ENCODE measurements at places on chromosomes 3 and 15. TPM values are rescaled to one million over a fixed set of nuclear protein-coding genes. Genes with fewer than 3 reads are reported as not detected.

The ZMYND10 gene
- total RNA-seq = 0.96 TPM

The ALPK3 gene
- 77.0 TPM for total RNA-seq

The IL5RA gene
- total RNA-seq = 0.18 TPM

The SPRED1 gene
- total RNA-seq = 54.6 TPM

The STRA6 gene
- 0.16 TPM for total RNA-seq

The CDC25A gene
- 0.57 TPM for total RNA-seq

The APBA2 gene
- total RNA-seq = 2.1 TPM

The FHIT gene
- 9.2 TPM for total RNA-seq

The MEX3B gene
- 1.2 TPM for total RNA-seq

The IGSF10 gene
- 7.7 TPM for total RNA-seq

The HESX1 gene
- total RNA-seq = 0.36 TPM

GRCh38 chr3:196365736-196366135 lies 27.5 kb upstream of the TM4SF19 start:
- no peak for DNase-seq

DNA sequence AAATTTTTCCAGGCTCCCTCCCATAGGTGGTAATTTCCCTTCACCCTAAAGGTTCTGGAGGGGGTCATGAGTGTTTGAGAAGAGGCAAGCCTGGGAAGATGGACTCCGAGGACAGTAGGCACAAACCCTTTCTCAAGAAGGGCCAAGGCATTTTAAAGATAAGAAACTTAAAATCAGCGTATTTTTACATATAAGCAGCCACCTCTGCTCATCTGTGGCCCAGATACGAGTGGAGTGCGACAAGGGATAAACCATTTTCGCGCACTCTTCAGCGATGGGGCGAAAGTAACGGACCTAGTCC lies 539 bp downstream of the RASSF1 start:
- no peak for DNase-seq

DNA sequence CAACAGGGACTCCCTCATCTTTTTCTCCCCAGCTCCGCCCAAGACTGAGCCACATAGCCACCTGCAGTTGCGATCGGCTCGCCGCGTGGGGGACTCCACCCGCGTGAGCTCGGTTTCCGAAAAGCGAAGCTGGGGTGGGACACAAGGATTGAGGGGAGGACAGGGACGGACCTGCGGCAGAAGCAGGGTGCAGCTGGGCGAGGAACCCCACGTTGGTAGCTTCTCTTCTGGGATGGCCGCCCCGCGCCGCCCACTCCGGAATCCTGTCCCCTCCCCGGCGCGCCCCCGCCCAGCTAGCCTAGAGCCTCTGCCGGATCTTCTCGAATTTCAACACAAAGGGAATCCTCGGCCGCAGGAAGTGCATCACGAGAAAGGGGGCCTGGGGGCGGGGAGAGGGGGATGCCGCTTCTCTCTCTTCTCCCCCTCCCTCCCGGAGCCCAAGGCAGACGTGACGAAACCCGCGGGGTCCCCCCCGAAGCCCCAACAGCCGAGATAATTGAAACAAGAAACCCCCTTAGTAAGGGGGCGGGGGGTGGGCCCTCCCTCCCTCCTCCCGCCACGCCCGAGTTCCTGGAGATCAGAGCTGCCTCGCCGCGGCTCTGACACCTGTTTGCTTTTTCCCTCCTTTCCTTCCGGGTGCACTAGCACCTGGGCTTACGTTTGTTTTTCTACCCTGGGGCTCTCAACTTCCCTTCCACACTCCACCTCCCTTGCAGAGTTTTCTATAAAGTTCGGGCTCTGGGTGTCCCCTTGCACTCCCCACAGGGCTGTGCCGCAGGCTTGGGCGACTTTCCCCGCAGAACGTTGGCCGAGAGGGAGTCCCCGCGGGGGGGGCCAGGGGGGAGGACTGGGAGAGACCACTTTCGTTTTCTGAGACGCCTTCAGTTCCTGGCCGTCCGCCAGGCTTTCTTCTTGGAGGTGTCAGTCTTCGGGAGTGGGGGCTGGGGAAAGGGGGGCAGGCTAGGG lies 1.3 kb upstream of the KCNH8 start:
- DNase-seq = peak; percentile 62

- DNase-seq = no peak
Observed at GRCh38 chr15:68417051-68417450, 14.9 kb downstream of the ITGA11 start.

- no peak for DNase-seq
Observed at GRCh38 chr15:31345606-31346366, 19.2 kb downstream of the KLF13 start.

DNA sequence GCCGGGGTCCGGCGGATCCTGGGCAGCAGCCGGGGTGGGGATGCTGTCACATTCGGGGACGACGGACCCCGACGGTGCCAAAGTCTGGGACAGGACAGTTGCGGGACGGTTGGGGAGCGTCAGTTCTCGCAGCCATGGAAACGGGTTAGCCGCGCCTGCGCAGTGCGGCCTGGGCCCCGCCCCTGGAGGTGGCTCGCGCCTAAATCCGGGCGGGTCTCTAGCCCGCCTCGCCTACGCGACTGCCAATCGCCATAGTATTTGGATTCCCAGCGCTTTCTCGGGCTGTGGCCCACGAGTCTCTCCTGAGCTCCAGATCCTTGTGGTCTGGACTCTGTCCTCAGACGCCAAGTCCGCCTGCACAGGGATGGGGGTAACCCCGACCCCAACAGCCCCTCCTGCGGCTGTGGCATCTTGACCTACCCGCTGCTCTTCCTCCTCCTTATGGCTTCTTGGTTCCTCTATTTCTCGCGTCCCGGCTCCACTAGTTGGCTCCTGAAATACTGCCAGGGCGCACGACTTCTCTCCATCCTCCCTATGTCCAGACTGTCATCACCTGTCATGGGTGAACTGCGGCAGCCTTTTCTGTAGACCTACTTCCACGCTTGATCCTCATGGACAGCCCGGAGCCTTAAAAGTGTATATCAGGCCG lies at the start of gene ZMYND10:
Gene ZMYND10 (minus strand): TSS at position 147 of the 649 bp plus-strand sequence. CDS start 153 bp downstream, outside the sequence.
- DNase-seq = peak; percentile 84

GRCh38 chr3:32758375-32758753 lies 59.4 kb upstream of the TRIM71 start:
- DNase-seq = no peak

- no peak for DNase-seq
Observed at GRCh38 chr3:9826815-9827573, 16.8 kb downstream of the RPUSD3 start.

DNA sequence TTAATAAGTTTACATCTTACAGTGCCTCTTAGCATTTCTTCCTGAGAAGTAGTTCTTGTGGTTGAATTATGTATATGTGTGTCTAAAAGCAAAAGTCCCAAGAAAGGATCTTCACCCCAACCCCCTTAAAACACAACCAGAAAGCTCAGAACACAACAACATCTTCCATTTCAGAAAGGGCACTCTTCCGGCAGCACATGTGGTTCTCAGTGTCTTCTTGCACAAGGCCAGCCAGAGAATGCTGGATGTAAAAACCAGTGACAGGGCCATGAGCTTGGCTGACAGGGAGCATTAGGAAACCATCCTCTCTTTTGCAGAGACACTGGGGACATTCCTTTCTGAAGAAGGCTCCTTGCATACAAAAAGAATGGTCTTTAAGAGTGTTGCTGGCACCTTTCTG lies 45.0 kb downstream of the EEFSEC start:
- DNase-seq = no peak

- DNase-seq = no peak
Observed at GRCh38 chr3:12946649-12947316, 105.4 kb upstream of the RPL32 start.

DNA sequence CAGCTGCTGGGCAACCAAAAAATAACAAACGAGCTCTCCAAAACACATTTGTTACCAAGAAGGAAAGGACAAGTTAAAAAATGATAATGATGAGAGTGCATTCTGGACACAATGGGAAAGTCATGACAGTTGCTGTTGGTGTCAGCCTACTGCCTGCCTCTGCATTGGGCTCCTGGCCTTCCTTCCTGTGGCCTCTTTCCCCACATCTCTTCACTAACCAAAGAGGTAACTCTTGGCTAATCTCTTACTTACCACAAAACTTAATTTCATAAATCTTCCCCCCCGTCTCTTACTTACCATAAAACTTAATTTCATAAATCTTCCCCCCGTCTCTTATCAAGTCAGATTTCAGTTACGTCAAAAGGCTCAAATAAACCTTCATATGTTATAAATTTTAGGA lies 58.6 kb downstream of the AGTR1 start:
- no peak for DNase-seq

- no peak for DNase-seq
Observed at GRCh38 chr3:168249205-168249549, 153.5 kb upstream of the GOLIM4 start.

DNA sequence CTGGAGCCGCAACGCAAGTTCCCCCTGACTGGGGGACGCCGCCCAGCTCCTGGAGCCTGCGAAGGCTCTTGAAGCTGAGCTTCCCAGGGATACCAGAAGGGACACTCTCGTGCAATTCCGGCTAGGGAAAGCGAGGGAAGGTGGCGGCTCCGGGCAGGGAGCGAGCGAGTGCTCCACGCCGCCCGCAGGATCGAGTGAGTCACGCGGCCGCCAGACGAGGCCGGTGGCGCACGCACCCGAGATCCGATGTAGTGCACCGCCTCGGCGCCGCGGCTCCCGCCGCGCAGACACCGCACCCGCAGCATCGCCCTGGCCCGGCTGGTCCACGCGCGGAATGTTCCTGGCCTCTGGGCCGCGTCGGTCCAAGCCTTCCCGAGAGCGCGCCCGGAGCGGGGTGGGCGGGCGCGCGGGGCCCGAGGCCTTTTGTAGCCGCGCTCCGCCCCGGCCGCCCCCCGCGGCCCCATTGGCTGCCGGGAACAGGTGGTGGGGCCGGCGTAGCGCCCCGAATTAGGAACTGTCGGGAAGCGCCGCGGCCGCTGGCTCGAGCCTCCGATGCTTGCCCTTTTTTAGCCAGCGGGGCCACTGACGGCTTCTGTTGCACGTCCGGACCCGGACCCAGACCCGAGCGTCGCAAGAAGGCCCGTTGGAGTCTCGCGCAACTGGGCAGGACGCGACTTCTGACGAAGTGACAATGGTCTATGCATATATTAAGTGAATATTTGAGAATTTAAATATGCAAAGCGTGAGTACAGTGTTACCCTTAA lies at the start of gene GATM:
Gene GATM (minus strand): TSS at position 396 of the 764 bp plus-strand sequence. CDS start 91 bp downstream, at position 305.
- DNase-seq = peak; percentile 94

DNA sequence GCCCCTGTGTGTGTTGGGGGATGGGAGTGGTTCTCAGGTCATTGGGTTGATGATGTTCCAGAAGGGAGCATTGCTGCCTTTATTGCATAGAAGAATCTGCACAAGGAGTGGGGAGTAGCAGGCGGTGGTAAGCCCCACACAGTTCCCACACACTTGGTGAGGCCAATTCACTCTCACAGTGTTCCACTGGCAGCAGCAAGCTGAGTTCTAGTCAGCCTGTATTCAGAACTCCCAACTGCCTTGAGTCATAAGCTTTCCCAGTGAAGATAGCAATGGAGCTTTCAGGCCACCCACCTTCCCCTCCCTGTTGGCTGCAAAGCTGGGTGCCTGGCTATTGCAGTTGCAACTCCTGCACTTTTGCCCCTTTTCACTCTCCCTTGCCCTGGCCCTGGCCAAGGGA lies 181.1 kb upstream of the RBMS3 start:
- no peak for DNase-seq

- no peak for DNase-seq
Observed at GRCh38 chr3:169602482-169602881, 61.0 kb downstream of the MECOM start.

DNA sequence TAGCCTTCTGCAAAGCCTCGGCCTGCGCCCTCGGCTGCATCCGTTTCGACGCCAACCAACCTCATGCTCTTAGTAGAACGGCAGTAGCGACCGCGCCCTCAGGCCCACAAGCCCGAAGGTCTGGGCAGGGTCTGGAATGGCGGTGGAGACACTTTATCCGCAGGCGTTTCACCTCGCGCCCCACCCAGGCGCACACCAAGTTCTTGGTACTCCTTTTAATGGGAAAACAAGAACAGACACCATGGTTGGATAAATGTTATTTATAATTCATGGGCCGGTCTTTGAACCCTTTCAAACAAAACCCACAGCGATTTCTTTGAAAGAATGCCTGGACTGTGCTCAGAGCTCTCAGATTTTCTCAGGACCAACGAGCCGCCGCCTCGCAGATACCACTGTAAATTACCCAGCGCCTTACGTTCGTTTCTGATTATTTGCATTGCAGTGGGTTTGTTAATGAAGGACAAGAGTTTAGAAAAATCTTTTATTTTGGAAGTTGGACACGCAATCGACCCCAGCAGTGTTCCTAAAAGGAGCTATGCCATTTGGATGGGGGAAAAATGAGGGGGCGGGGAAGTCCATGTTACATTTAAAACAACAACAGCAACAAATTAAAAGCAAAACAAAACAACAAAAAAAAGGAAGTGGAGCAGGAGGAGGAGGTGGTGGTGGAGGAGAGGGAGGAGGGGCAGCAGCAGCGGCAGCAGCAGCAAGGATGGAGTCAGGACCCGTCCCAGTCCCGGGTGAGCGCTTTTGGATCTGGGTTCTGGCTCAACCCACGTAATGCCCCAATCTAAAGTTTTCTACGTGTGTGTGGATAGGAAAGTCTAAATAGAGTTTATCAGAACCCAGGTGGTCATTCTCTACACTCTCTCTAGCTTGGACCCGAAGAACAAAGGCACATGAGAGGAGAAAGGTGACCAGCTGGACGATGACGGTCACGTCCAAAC lies 993 bp upstream of the ISL2 start:
- no peak for DNase-seq

DNA sequence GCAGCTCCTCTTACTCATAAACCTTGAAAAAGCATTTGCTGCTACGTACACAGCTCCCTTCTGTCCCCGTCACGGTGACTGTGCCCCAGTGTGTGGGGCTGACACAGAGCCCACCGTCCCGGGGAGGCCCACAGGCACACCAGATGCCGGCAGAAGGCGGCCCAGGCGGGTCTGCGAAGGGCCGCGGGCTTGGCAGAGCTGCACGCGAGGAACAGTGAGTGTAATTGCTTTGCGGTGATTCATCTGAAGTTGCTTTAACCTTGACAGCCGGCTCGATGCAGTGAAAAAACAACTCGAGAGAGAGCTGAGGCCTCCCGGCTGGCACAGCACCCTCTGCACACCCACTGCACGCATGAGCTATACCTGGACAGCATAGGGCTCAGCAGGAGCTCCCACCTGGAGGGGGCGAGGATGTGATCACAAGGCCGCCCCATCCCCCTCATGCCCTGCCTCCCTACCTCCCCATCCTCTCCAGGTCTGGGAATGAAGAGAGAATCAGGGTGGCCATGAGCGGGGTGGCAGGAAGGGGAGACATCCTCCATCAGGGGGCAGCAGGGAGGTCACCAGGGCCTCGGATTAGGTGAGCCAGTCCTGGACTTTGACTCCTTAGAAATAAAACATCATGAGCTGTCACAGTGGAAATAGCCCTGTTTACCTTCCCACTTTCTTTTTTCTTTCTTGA lies 172.7 kb downstream of the MEGF11 start:
- DNase-seq = no peak

DNA sequence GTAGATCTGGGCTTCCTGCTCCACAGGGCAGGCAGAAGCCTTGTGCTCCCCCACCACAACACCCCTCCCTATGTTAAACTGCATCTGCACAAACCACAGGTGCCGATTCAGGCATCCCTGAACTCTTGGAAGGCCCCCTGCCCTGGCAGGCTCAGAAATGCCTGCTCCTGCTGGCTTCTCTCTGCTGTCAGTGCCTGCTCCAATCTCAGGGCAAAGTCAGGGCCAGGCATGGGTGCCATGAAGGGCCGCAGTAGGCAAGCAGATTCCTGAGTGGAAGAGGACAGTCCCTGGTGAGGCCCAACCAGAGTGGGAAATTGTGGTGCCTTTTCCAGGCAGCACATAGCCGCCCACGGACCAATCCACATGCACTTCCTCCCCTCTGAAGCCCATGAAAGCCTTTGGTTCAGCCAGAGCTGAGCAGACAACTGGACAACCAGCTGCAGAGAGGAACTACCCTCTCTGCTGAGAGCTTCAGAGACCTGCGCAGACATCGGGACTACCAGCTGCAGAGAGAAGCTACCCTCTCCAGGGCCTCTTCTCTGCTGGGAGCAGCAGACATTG lies 13.6 kb downstream of the PRR20G start:
- DNase-seq = no peak

All from aorta (tissue), 5 donors.